ENCODE measurements at places on chromosomes 6 and 20.

DNA sequence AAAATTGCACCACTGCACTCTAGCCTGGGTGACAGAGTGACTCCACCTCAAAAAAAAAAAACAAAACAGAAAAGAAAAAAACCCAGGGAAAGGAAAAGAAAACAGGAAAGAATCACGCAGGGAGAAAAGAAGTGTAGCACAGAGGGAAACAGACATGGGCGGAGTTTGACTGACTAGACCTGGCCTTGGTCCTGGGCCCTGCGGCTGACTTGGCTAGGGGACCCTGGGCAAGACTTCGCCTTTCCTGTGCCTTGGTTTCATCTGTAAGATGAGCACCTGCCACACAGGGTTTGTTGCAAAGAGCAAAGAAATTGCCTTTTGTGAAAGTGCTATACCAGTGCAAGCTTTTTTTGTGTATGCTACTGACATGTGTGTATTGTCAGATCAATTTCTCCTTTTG lies 71.3 kb upstream of the KCNG1 start:
- no peak for DNase-seq

GRCh38 chr6:69584913-69585729 lies 211.7 kb downstream of the LMBRD1 start:
- DNase-seq = no peak

DNA sequence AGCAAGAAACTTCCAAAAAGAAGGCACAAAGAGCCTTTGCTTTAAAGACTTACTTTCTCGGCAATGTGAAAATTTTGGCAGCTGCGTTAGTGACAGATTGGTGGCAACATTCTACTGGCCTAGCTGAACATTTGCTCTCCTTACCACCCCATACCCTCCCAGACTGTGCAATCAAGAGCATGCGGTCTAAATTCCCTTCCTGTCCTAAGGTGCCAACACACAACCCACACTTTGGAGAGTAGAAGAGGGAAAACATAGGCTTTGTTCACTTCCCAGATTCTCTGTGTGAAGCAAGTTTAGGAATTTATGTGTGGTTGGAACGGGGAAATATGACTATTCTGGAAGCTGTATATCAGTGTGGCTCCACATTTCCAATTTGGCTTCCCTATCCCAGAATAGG lies 29.8 kb upstream of the NEDD9 start:
- DNase-seq = no peak

DNA sequence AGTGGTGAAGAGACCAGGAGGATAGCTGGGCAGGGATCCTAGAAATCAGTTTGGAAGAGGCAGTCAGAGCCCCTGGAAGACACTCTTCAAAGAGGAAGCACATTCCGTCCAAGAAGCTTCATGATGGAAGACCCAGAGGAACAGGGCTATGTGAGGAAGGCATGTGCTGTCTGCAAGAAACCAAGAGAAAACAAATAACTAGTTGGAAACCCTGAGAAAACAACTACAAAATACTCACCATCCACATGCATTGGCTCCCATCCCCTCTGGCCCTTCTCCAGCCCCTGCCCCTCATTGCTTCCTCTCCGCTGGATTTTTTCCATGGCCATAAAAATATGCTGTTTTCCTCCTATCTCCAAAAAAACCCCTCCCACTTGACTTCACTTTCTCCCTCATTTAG lies 40.9 kb upstream of the SMOC2 start:
- DNase-seq = no peak

- DNase-seq = no peak
Observed at GRCh38 chr6:40930555-40930954, 108.5 kb downstream of the UNC5CL start.

- DNase-seq = no peak
Observed at GRCh38 chr6:155970876-155971708, 515.5 kb upstream of the NOX3 start.

DNA sequence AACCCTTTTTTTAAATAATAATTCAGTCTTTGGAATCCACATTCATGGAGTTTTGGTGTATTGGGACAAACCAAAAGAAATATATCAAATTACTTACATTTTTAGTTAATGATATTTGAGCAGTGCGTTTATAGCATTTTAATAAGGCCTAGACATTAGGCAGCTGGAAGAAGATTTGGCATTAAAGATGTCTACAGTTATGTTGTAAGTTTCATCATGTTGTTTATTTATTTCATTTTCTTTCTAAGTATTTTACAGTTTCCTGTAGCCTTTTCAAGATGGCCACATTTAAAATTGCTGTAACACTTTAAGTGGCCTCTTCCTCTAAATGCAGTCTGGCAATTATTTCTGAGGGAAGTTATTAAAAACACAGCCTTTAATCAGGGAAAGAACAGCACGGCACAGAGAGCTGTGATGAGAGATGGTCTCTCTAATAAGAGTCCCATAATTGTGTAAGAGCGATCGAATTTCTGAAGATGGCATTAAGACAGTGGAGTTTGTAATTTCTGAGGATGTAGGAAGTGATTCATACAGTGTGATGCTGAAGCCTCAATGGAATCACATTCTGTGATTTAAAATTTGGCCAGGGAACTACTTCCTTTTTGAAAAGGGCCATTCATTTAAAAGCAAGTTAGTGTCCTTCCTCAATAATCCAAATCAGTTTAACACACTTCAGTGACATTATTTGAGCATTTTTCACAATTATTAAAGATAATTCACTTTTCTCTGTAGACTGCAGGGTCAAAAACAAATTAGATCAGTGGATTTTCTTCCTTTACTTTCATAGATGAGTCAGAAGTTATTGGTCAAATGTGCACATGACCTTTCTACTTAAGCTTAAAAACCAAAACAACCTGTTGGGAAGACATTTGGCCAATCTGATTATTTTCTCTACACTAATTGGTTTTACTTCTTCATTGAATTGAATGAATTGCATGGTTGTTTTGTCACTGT lies 52.4 kb upstream of the EDN3 start:
- no peak for DNase-seq

DNA sequence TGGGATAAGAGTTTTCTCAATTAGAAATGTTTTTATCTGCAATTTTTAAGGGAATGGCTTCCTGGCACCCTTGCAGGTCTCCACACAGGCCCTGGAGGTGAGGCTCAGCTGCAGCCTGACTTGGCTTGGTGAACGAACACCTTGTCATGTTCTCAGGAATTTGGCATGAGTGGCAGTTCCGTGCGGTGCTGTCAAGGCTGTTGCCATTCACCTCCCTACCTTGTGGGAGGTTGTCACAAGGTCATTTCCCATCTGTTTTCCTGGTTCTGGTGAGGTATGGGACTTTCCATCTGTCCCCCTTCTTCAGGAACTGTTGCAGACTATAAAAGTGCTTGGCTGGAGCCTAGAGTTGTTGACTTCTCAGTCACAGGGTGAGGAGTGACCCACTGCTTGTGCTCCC lies 82.9 kb downstream of the ELOVL4 start:
- no peak for DNase-seq

GRCh38 chr20:55646851-55647250 lies 358.5 kb downstream of the CBLN4 start:
- no peak for DNase-seq

DNA sequence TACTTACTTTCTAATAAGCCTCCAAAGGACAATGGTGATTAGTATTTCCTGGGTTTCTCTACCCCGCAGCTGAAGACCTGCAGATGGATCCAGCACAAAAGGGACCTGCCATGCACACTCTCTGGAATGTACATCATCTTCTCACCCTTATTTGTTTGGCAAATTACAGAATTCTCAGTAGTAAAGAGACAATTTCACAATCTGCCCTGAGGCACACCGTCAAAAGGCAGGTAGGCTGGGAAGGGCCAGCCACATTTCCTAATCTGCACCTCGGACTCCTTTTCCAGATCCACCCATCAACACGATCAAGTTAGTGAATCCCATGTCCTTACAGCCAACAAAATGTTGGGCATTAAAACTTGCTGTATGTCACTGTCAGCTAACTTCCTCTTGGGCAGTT lies 4.9 kb downstream of the OVOL2 start:
- DNase-seq = no peak

DNA sequence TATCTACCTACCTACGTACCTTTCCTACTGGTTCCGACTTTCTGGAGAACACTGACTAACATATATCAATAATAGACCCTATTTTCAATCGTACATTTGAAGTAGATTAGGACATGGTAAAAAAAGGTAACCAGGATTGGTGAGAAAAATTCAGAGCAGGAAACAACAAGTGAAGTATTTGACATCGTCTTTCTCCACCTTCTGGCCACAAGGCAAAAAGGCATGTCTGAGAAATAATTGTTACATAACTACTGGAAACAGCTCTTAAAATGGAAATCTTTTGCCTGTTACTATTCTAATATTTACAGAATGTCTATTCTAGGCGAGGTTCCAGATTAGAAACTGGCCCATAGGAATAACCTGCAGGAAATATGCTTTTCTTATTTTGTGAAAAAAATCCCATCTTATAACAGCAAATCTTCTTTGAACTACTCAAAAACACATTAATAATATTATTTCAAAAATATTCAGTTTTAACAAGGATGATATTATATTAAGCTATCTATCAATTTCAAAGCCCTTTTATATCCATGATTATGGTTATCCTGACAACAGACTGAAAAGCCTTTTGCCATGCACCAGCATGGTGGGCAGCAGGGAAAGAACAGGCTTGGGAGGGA lies 80.8 kb downstream of the RCAN2 start:
- DNase-seq = peak; percentile 44

GRCh38 chr6:32982702-32983492 lies 14.5 kb downstream of the BRD2 start:
- DNase-seq = no peak

DNA sequence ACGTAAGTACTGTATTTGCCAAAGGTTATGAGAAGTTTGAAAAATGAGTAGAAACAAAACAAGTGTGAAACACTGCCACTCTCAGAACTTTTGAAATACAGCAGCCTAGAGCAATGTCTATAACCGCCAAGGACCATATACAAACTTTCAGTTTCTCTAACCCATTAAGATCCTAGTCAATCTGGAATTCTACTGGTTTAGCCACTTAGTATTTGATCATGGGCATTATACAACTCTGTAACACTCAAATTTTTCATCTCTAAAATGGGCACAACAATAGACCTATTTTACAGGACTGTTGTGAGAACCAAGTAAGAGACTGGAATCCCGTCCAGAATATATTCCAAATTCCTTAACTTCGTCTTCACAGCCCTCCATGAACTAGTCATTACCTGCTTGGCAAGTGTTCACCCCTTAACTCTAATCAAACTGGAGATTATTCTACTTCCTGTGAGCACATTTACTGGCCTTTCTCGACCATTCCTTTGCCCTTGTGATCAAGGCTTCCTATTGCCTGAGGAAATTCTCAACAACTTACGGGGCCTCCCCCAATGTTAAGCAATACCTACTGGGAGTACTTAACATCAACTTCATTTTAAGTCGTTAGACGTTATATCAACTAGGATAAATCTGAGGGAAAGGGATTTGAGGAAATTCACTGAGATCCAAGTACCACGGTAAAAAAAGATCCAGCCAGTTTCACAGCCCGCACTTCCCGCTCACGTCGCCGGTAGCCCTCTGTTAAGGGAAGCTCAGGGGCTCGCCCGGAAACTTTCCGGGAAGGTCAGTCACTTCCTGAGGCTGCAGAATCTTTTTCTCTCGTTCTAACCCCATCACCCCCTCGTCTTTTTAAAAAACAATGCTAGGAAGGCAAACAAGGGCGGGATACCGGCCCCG lies 1.1 kb downstream of the EIF2S2 start:
- DNase-seq = peak; percentile 27

- no peak for DNase-seq
Observed at GRCh38 chr6:131000544-131000943, 62.5 kb downstream of the EPB41L2 start.

DNA sequence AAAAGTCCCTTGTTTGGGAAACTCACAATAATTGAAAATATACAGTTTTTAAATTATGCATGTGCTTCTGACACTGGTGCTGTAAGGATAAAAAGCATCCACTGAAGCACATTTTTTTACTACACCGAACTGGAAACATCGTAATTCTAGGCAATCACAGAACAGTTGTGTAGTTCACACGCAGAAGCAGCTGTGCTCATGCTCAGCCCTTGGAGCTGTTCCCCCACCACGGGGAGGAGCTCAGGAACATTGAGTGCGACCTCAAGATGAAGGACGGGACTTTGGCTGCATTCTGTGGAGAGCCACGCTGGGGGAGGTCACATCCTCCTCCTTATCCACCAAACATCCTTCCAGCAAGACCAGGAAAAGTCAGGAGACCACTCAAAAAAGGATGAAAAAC lies 466.3 kb upstream of the CDH4 start:
- no peak for DNase-seq

GRCh38 chr20:56417402-56417801 lies 5.3 kb downstream of the CASS4 start:
- no peak for DNase-seq

GRCh38 chr20:57587278-57587988 lies 26.5 kb downstream of the PCK1 start:
- DNase-seq = no peak

GRCh38 chr6:3291987-3292386 lies 33.2 kb downstream of the PSMG4 start:
- DNase-seq = no peak

DNA sequence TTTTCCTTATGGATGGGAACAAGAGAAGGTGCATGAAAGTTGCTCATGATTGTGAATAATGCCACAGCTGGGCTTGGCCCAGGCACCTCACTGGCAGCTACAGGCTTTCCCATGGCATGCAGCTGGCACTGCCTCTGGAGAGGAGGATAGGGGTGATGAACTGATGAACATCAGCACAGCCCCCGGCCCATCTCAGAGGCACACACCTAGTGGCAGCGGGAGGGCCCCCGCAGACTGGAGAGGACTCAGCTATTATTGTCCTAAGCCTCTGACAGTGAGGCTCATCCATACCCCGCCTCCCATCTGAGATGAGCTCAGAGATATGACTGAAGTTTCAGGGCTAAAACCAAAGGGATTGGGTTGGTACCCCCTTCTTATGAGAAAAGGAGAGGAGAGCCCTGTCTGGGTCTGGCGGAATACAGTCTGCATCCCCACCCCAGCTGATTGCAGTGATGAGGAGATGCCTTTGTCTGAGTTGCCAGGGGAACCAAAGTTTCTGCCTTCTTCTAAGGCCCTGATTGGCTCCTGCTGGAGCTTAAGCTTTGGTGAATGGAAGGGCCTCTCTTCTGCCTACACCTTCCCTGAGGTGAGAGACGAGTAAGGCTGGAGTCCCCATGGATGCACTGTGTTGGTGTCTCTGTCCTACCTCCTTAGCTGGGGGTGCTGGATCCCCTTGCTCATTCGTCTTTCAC lies 27.6 kb upstream of the EPB41L1 start:
- DNase-seq = no peak

GRCh38 chr6:9095137-9095536 lies 659.8 kb upstream of the SLC35B3 start:
- DNase-seq = no peak

DNA sequence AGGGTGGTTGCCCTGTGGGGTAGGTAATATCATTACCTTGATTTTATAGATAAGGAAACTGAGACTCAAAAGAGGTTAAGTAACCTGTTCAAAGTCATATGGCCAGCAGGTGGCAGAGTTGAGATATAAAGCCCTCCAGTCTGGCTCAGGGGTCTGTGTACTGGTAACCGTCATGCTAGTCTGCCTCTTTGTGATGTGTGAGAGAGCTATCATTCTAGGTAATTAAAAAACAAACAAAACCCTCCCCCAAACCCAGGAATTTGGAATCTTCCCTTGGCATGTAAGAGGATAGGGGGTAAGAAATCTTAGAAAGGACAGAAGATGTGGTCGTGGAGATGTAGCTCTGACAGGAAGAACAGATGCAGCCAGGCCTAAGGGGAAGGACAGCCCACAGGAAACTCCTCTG lies 206.0 kb downstream of the CDC5L start:
- DNase-seq = peak; percentile 24
